Osteoblast (primary cell): ENCODE measurements at places on chromosomes 4 and X. TPM values are rescaled to one million over a fixed set of nuclear protein-coding genes. Genes with fewer than 3 reads are reported as not detected.

DNA sequence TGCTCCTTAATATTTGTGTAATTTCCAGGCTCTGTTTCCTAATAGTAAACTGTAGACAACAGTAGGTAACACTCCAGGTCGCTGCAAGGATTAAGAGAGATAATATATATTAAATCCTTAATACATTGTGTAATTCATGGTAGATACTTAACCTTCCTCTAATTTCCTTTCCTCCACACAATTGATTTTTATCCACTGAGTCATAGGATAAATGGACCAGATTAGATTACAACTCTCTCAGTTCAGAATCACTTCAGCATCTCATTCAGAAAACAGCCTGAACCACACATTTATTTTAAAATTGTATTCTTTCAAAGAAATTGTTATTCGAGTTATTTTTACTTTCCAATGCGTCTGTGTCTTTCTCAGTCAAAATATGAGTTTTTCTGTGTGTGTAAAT lies 17.1 kb downstream of the GK2 start:
- DNase-seq = no peak

- peak; percentile 51 for DNase-seq
Observed at GRCh38 chrX:110851780-110852179, 56.2 kb upstream of the CHRDL1 start.

- DNase-seq = no peak
Observed at GRCh38 chr4:74658116-74658515, 136.2 kb downstream of the BTC start.

The TRMT10A gene
- 4.7 and 14.5 TPM in 2 replicates for total RNA-seq
